ENCODE measurements at places on chromosomes 11 and 22.

DNA sequence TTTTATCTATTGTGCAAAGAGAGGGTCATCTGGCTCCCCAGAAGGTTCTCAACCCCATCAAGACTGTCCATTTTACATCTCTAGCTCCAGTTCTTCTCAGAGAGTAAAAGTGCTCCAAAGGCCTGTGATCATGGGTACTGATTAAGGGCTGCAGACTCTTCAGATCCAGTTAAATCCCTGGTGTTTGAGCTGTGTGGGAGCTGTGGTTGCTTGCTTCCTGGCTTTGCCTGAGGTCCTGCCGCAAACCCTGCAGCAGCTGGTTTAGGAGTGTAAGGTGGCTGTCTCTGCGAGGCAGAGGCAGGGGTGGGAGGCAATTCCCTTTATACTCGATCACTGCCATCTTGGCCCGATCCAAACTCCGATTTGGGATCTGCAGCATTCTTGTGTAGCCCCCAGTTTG lies 1.2 kb downstream of the MRPL17 start:
- H3K27me3 ChIP-seq: no peaks in the 10 kb centered on the region
- H3K4me3 ChIP-seq: peak overlapping the region; percentile 97
- DNase-seq: no peak
- peaks cover 5% of the 10 kb centered on the region for H3K36me3 ChIP-seq

DNA sequence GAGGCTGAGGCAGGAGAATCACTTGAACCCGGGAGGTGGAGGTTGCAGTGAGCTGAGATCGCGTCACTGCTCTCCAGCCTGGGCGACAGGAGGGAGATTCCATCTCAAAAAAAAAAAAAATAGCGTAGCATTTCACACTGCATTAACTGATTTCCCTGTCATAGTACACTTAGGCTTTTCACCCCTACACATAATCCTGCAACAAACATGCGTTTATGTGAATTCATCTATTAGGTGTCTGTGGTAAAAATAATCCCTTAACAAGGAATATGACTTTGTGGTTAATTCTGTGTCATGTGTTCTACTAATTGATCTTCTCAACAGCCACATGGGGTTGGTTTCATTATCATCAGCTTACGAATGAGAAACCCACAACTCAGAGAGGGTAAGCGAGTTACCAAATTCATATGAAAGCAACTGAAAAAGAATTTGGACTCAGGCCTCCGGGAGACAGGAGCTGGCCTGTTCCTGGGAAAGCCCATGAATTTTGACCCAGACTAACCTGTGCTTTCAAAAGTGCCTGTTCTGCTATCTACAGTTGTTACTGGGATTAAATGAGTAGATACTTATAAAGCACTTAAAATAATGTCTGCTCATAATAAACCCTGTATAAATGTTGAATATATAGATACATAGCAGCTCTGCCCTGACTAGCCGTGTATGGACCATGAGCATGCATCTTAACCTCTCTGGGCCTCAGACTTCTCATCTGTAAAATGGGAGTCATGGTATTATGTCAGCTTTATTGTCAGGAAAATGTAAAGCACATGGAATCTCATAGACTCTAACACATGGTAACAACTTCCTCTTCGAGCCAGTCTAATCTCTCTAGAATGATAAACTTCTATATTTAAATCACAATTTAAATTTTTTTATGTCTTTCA lies 36.6 kb downstream of the KCNJ1 start:
- peak overlapping the region; percentile 67 for H3K4me3 ChIP-seq
- peaks cover 8% of the 10 kb centered on the region for H3K27me3 ChIP-seq
- peaks cover 29% of the 10 kb centered on the region for H3K4me1 ChIP-seq
- peak; percentile 21 for DNase-seq
- H3K27ac ChIP-seq: peak overlapping the region; percentile 98

GRCh38 chr11:36492724-36493304 lies 17.3 kb downstream of the TRAF6 start:
- DNase-seq: peak; percentile 21
- no peak overlapping the region for H3K4me3 ChIP-seq
- peak overlapping the region; percentile 67 for H3K27ac ChIP-seq
- peaks cover 15% of the 10 kb centered on the region for H3K4me1 ChIP-seq

GRCh38 chr11:69576069-69576782 lies 64.7 kb upstream of the CCND1 start:
- no peak overlapping the region for H3K4me3 ChIP-seq
- no peak for DNase-seq
- no peaks in the 10 kb centered on the region for H3K36me3 ChIP-seq
- H3K27ac ChIP-seq: no peak overlapping the region

GRCh38 chr11:82733444-82734119 lies at the start of gene FAM181B:
Gene FAM181B, minus strand, starts transcription at chr11:82733864. Its CDS starts 135 bp downstream, at chr11:82733729.
- H3K27ac ChIP-seq: no peak within 1 kb of the TSS
- peaks cover 60% of the 10 kb centered on the region for H3K27me3 ChIP-seq
- no peaks in the 10 kb centered on the region for H3K36me3 ChIP-seq
- H3K4me1 ChIP-seq: peaks cover 14% of the 10 kb centered on the region

DNA sequence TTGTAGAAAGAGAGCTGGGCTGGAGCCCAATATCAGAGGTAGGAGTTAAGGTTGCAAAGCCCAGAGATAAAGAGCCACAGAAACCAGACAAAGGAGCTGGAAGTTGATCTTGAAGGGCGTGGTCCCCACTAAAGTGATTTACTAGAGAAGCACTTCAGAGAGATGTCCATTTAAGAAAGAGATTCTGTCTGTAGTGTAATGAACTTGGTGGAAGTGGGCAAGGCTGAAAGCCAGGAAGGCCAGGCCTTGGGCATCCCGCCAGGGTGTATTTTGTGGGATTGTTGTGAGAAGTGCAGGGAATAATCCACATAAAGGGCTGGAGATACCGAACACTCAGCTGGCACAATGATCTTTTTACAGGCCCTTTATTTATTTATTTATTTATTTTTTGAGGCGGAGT lies 1398.8 kb downstream of the TBC1D22A start:
- no peak overlapping the region for H3K4me3 ChIP-seq
- H3K36me3 ChIP-seq: no peaks in the 10 kb centered on the region
- H3K27ac ChIP-seq: no peak overlapping the region
- H3K4me1 ChIP-seq: no peaks in the 10 kb centered on the region

DNA sequence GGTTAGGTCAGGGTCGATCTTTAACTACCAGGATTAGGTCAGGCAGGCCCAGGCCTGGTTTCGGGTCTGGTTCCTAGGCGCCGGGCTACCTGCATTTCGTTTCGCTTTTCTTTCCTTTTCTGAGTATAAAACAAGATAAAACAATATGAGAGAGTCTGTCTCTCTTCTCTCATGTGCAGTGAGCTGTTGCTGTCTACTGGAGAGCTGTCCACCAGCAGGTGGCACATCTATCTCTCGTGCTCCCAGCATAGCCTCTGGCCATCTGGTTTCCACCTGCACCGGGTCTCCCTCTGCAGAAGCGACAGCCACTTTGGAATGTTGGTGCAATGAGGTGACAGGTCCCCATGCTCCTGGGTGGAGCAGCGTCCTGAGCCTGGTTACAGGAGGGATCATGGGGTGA lies 27.6 kb downstream of the RIBC2 start:
- H3K4me1 ChIP-seq: peaks cover 11% of the 10 kb centered on the region
- no peaks in the 10 kb centered on the region for H3K36me3 ChIP-seq
- H3K27me3 ChIP-seq: no peaks in the 10 kb centered on the region
- DNase-seq: peak; percentile 19
- H3K27ac ChIP-seq: no peak overlapping the region
- H3K4me3 ChIP-seq: peak overlapping the region; percentile 49

DNA sequence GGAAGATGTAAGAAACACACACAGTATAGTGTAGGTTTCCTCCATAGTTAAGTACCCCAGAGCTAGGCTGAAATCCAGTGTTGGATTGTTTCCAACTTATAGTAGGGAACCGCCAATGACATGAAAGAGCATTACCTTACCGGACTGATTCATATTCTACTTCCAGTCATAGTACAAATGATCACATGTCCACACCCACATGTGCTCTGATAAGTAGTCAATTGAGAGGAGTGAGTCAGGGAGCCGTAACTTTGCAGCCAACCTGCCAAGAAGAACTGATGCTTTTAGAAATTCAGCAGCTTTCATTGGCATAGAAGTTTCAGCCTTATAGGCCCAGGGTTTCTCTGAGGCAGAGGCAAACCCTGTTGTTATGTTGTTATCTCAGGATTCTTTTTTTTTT lies 240.6 kb downstream of the ETS1 start:
- H3K36me3 ChIP-seq: peaks cover 4% of the 10 kb centered on the region
- H3K4me1 ChIP-seq: peaks cover 97% of the 10 kb centered on the region
- H3K27me3 ChIP-seq: no peaks in the 10 kb centered on the region
- peak overlapping the region; percentile 43 for H3K27ac ChIP-seq
- DNase-seq: peak; percentile 76

DNA sequence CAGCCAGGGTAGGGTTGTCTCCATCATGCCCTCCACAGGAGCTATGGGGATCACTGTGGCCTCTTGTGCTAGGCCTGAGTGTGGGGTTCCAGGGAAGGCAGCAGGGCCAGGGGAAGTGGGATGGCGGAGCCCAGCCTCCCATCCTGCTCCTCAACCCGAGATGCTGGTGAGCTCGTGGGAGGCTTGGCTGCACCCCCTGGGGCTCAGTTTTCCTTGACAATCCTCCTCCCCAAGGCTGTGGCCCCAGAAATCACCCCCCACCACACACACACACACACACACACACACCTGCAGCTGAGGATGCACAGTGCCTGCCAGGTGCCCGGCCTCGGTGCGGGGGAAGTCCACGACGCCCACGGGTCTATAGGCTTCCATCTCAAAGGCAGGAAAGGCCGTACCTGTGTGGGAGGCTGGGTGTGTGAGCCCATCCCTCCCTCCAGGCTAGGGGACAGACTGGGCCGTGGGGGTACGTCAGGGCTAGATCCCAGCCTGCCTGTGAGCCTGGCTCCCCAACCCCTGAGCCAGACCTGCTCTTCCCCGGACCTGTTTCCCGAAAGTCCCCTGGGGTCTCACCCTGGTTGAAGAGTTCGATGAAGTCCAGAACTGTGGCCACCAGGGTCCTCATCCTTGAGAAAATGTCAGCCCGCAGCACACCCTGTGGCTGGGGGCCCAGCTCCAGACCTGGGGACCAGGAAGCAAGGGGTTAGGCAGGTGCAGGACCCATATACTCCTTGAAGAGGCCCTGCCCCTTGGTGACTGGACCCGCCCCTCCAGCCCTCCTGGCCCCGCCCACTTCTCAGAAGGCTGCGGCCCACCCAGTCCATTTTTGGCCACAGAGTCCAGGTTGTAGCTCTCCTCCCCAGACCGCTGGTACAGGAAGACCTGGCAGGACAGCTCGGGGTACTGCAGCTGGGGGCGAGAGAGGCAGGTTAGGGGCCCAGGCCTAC lies 5.2 kb upstream of the TBX10 start:
- no peak overlapping the region for H3K4me3 ChIP-seq
- H3K27me3 ChIP-seq: no peaks in the 10 kb centered on the region
- H3K36me3 ChIP-seq: no peaks in the 10 kb centered on the region
- no peak for DNase-seq
- no peak overlapping the region for H3K27ac ChIP-seq
- peaks cover 26% of the 10 kb centered on the region for H3K4me1 ChIP-seq

DNA sequence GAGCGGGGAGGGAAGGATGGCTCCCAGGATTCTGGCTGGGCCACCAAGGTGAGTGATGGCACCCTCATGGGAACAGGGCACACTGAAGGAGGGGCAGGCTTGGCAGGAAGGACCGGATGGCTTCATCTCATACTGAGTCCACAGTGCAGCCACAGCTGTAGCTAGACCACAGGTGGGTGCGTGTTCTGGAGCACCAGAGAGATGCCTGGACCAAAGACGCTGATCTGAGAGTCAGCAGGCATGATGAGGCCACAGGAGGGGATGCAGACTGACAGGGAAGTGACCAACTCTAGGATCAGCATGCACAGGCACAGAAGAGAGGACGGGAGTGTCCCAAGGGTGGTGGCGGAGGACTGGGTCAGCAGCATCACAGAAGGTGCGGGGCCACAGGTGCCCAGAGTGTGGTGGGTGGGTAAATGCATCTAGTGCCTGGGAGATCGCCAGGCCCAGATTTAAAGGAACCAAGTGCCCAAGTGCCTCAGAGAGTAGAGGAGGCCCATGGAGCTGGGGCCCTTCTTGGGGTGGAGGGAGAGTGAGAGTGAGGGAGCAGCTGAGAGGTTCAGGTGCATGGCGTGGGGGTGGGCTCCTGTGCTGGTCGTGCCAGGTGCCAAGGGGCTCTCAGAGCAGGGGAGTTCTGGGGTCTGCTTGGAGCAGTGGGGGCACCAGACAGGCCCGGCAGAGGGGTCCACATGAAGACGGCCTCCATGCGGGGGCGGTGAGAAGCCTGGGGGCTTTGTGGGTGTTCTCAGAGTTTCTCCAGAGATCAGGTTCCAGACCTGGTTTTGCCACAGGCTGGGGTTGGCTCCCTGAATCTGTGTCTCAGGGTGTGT lies 113.7 kb downstream of the CEP164 start:
- DNase-seq: no peak
- H3K4me1 ChIP-seq: no peaks in the 10 kb centered on the region
- peaks cover 1% of the 10 kb centered on the region for H3K27me3 ChIP-seq
- H3K4me3 ChIP-seq: no peak overlapping the region
- no peaks in the 10 kb centered on the region for H3K36me3 ChIP-seq

DNA sequence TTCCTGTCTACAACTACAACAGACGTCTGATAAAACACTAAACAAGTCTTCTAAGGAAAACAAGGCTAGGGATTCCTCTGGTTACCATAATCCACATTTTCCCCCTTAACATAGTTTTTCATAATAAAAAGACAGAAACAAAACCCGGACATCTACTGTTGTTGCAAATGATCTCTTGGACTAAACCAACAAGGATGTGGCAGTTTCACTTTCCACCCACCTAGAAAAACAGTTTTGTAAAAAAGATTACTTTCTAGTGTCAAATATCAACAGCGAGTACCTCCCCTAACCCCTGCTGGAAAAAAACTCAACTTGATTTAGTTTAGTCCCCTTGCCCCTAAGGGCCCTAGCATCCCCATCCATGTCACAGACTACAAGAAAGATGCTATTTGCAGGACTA lies 5.4 kb downstream of the GNG3 start:
- peaks cover under 1% of the 10 kb centered on the region for H3K36me3 ChIP-seq
- peak overlapping the region; percentile 59 for H3K4me3 ChIP-seq
- H3K27ac ChIP-seq: peak overlapping the region; percentile 98
- DNase-seq: no peak

DNA sequence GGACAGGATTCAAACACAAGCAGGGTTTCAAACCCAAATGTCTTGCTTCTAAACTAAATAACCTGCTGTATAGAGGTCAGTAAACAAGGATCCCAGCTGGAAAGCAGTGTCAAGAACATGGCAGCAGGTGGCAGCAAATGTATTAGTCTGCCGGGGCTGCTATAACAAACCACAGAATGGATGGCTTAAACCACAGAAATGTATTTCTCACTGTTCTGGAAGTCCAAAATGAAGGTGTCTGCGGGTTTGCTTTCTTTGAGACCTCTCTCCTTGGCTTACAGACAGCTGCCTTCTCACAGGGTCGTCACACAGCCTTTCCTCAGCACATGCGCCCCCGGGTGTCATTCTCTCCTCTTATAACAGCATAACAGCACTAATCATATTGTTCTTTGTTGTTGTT lies 65.1 kb upstream of the LRRC55 start:
- no peaks in the 10 kb centered on the region for H3K36me3 ChIP-seq
- peak; percentile 11 for DNase-seq
- no peak overlapping the region for H3K27ac ChIP-seq
- H3K27me3 ChIP-seq: peaks cover 6% of the 10 kb centered on the region
- H3K4me3 ChIP-seq: no peak overlapping the region

Data from activated T-cell treated with anti-CD3 and anti-CD28 coated beads, Interleukin-2, amount 50 U/mL, for 72 hours (primary cell).